ENCODE measurements at places on chromosomes 3 and 15.

DNA sequence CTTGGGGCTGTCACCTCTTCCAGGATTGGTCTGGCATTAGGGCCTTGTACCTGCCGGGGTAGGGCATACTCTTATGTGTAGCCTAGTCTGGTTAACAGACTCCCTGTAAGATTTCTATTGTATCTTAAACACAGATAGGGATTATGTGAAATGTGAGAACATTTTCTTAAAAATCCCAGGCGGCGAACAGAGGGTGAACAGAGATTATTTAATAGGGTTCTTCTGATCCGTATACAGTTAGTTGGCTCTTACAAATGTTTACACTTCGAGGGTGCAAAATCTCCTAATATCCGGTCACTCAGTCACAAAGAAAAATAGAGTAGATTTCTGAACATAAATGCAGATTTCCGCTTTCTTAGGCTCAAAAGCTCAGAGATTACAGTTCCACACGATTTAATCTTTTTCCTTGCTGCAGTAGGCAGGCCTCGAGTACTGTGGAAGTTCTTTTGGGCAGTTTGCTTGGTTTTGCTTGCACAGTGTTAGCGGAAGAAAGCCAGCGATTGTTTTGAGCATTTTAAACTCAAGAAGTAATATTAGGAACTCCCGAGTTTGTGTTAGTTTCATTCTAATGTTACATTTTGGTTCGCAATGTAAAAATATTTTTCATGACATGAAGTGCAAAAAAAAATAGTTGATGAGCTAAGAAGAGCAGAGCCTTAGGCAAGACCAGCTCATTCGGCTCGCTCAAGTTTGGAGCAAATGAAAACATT is 993 bp downstream of the PLCL2 start:
- H3K27ac ChIP-seq, result peak overlapping the region; percentile 96
- peak overlapping the region; percentile 93 for H3K4me3 ChIP-seq
- no peak for DNase-seq
- H3K36me3 ChIP-seq, result peaks cover 17% of the 10 kb centered on the region
- H3K4me1 ChIP-seq, result peaks cover 51% of the 10 kb centered on the region
- peaks cover 4% of the 10 kb centered on the region for H3K27me3 ChIP-seq

- H3K4me3 ChIP-seq, result no peak overlapping the region
- H3K36me3 ChIP-seq, result no peaks in the 10 kb centered on the region
- H3K27ac ChIP-seq, result no peak overlapping the region
- peak; percentile 56 for DNase-seq
- H3K4me1 ChIP-seq, result no peaks in the 10 kb centered on the region
- H3K27me3 ChIP-seq, result no peaks in the 10 kb centered on the region
Measured at GRCh38 chr3:113287803-113288648, 76.7 kb downstream of the BOC start.

GRCh38 chr3:121592856-121593702 is at the start of gene FBXO40:
Gene FBXO40 (plus strand): TSS chr3:121593379. CDS start chr3:121620576, 27,197 bp downstream.
- no peaks in the 10 kb centered on the region for H3K36me3 ChIP-seq
- no peak within 1 kb of the TSS for H3K27ac ChIP-seq

DNA sequence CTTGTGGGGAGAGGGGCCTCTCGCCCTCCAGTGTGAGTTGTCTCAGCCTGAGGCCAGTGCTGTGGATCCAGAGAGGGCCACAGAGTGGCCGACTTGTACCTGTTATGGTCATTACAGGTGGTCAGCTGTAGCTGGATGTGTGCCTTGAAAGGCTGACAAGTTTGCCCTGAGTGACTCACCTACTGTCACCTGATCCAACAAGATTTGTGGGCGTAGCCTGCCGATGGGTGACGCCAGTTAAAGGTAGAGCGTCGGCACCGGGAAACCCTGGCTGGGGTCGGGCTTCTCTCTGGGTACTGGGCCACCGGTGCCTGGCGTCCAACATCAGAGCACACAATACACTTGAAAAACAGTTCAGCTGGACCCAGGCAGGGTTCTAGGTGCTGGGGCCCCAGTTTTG is 2.8 kb upstream of the ISG20 start:
- H3K27ac ChIP-seq, result peak overlapping the region; percentile 96
- H3K4me1 ChIP-seq, result peaks cover 81% of the 10 kb centered on the region
- peaks cover 75% of the 10 kb centered on the region for H3K36me3 ChIP-seq
- peak overlapping the region; percentile 88 for H3K4me3 ChIP-seq

DNA sequence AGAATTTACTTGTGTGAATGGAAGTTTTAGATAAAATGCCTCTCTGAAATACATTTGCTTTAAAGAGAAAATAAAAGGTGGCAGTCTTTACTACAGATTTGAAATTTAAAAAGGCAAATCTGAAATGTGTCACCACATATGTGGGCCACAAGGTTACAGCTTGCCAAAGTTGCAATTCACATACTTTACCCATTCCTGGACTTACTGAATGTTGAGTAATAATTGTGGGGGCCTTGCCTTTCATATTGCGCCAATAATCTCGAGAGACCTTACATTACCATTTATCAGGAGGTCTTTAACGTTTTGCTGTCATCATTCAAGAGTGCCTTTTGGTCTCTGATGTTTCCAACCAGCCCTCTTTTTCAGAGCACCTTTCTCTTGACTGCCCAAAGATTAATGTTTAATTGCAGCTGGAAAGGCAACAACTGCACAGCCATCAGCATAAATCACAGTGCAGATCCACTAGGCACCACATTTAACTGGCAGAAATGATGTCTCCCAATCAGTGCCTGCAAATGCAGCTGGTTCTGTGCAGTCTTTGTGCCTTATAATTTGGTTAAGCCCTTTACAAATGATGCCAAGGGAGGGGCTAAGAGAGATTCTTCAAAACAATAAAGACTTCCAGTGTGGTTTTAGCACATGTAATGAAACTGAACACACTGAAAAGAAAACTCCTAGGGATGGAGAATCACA is 206.8 kb downstream of the MAGI1 start:
- no peaks in the 10 kb centered on the region for H3K36me3 ChIP-seq
- no peak overlapping the region for H3K27ac ChIP-seq
- no peaks in the 10 kb centered on the region for H3K4me1 ChIP-seq
- no peaks in the 10 kb centered on the region for H3K27me3 ChIP-seq
- H3K4me3 ChIP-seq, result no peak overlapping the region
- DNase-seq, result no peak

- no peak overlapping the region for H3K27ac ChIP-seq
- DNase-seq, result no peak
- H3K36me3 ChIP-seq, result no peaks in the 10 kb centered on the region
- H3K27me3 ChIP-seq, result peaks cover 28% of the 10 kb centered on the region
- no peaks in the 10 kb centered on the region for H3K4me1 ChIP-seq
Measured at GRCh38 chr3:131526801-131527347, 24.1 kb upstream of the MRPL3 start.

- H3K4me3 ChIP-seq, result no peak overlapping the region
- no peaks in the 10 kb centered on the region for H3K27me3 ChIP-seq
- H3K36me3 ChIP-seq, result no peaks in the 10 kb centered on the region
Measured at GRCh38 chr15:46703871-46704637, 1013.3 kb upstream of the SEMA6D start.

GRCh38 chr15:73382115-73382514 is 13.4 kb upstream of the HCN4 start:
- H3K27ac ChIP-seq, result no peak overlapping the region
- H3K36me3 ChIP-seq, result no peaks in the 10 kb centered on the region
- no peaks in the 10 kb centered on the region for H3K4me1 ChIP-seq
- H3K4me3 ChIP-seq, result no peak overlapping the region
- no peak for DNase-seq
